CD4-positive, CD25-positive, alpha-beta regulatory T cell (primary cell): ENCODE measurements at places on chromosomes 3 and 15. TPM values are rescaled to one million over a fixed set of nuclear protein-coding genes. Genes with fewer than 3 reads are reported as not detected.

GRCh38 chr15:60731583-60732130 lies 252.7 kb upstream of the ICE2 start:
- no peak overlapping the region for H3K27ac ChIP-seq
- no peaks in the 10 kb centered on the region for H3K27me3 ChIP-seq
- no peak overlapping the region for H3K4me3 ChIP-seq
- H3K36me3 ChIP-seq, result no peaks in the 10 kb centered on the region

DNA sequence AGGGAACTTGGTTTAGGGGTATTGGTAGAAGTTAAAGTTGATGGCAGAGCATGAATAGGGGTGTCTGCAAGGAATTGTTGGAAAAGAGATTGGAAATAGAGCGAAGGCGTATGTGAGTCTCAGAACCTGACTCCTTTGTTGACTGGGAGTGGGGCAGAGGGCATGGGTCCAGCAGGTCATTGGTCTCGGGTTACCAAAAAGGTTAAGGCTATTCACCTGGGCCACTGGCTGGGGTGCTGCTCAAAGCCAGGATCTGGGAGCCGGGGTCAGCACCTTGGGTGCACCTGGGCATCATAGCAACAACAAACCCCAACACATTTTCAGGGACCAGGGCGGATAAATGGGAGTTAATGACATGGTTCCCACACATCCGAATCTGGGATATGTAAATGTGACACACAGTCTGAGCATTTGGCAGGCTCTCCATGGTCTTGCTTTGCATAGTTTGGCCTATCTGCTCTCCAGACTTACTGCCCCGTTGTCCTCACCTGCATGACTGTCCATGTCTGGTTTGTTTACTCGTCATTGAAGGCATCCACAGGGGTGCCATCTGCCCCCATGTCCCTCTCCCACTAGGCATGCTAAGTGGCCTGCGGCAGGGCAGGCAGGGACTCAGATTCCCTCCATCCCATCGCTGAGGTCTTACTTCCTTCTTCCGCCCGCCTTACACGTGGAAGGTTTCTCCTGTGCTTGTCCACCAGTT lies 10.1 kb downstream of the KLF13 start:
- no peak for DNase-seq
- peaks cover 15% of the 10 kb centered on the region for H3K36me3 ChIP-seq
- no peaks in the 10 kb centered on the region for H3K27me3 ChIP-seq
- peaks cover 98% of the 10 kb centered on the region for H3K4me1 ChIP-seq
- H3K27ac ChIP-seq, result peak overlapping the region; percentile 73
- peak overlapping the region; percentile 37 for H3K4me3 ChIP-seq

DNA sequence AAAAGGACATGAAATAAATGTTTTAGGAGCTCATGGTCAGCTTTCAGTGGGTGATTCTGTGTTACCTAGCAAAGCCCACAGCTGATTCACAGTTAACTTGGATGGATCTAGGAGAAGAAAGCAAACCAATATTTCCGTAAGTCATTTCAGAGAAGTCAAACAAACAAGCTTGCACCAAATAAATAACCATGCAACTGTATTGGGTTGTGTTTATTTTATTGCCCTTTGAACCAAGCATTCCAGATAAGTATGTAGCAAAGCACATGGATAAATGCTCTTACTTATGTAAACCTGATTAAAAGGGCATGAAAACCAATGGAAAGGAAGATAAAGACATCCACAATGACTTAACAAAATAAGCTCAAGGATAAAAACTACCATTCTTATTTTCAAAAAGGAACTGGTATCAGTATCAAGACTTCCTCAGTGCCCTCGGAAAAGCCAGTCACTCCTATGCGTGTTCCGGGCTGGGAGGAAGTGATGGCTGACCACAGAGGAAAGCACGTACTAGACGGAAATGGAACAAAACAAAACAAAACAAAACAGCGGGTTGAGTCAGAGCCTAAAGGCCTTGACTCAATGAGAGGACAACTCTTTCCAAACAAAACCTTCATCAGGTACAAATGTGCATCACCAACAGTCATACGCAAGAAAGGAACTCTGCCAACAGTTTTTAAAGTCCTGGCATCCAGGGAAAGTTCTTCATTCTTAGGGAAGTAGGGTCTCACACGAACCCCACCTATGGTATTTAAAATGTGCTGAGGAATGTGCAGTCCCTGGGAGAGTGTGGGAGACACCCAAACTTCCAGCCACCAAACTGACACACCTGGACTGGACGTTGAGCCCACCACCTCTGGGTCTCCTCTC lies 103.3 kb downstream of the SNRK start:
- DNase-seq, result peak; percentile 47
- H3K27ac ChIP-seq, result peak overlapping the region; percentile 64
- no peaks in the 10 kb centered on the region for H3K27me3 ChIP-seq
- peak overlapping the region; percentile 67 for H3K4me3 ChIP-seq
- H3K4me1 ChIP-seq, result peaks cover 31% of the 10 kb centered on the region

- H3K36me3 ChIP-seq, result no peaks in the 10 kb centered on the region
- H3K27me3 ChIP-seq, result no peaks in the 10 kb centered on the region
- no peak overlapping the region for H3K27ac ChIP-seq
- no peaks in the 10 kb centered on the region for H3K4me1 ChIP-seq
These were observed 143.7 kb downstream of the TJP1 start for GRCh38 chr15:29678504-29679034.

DNA sequence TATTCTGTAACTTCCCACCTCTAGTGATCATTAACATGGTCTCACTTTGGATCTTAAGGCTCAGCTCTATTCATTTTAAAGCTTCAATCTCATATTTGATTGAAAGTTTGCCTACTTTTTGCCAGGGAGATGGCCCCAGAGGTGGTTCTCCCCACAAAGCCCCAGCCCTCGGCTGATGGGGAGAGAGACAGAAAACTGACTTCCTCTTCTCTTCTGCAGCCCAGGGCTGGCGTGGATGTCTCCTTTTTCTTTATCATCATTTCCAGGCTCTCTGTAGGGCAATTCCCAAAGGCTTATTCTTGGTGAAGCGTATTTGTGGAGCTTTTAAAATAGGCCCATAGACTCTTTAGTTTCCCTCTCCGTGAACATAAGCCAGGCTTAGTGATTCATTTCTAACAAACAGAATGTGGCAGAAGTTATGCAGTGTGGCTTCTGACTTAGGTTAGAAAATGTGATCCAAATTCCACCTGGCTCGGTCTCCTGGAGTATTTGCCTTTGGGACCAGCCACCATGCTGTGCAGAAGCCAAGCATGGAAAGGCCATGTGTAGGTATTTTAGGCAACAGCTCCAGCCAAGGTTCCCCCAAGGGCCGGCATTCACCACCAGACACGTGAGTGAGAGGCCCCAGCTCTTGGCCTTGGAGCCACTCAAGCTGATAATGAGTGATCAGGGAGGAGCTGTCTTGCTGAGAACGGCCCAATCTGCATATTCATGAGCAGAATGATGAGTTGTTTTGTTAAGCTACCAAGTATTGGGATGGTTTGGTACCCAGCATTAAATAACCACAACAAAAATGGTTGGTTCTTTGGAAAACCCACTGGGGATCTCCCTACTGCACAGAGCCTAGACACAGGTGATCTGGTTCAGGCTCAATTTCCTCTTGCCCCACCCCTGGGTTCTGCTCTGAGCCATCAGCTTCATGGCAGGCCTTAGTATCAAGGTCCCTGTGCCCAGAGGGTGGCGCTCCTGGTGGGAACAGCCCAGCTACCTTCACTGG lies 353.2 kb upstream of the PROK2 start:
- DNase-seq, result no peak
- no peak overlapping the region for H3K27ac ChIP-seq
- H3K4me3 ChIP-seq, result no peak overlapping the region
- peaks cover 9% of the 10 kb centered on the region for H3K4me1 ChIP-seq
- H3K27me3 ChIP-seq, result no peaks in the 10 kb centered on the region

GRCh38 chr15:78098131-78098755 lies 5.9 kb downstream of the SH2D7 start:
- DNase-seq, result no peak
- H3K4me3 ChIP-seq, result no peak overlapping the region
- peaks cover 9% of the 10 kb centered on the region for H3K4me1 ChIP-seq
- no peaks in the 10 kb centered on the region for H3K27me3 ChIP-seq
- H3K27ac ChIP-seq, result no peak overlapping the region

- no peaks in the 10 kb centered on the region for H3K4me1 ChIP-seq
- H3K4me3 ChIP-seq, result no peak overlapping the region
- no peak for DNase-seq
- H3K27me3 ChIP-seq, result no peaks in the 10 kb centered on the region
- H3K36me3 ChIP-seq, result no peaks in the 10 kb centered on the region
These were observed 101.7 kb downstream of the SMAD6 start for GRCh38 chr15:66803749-66804148.

DNA sequence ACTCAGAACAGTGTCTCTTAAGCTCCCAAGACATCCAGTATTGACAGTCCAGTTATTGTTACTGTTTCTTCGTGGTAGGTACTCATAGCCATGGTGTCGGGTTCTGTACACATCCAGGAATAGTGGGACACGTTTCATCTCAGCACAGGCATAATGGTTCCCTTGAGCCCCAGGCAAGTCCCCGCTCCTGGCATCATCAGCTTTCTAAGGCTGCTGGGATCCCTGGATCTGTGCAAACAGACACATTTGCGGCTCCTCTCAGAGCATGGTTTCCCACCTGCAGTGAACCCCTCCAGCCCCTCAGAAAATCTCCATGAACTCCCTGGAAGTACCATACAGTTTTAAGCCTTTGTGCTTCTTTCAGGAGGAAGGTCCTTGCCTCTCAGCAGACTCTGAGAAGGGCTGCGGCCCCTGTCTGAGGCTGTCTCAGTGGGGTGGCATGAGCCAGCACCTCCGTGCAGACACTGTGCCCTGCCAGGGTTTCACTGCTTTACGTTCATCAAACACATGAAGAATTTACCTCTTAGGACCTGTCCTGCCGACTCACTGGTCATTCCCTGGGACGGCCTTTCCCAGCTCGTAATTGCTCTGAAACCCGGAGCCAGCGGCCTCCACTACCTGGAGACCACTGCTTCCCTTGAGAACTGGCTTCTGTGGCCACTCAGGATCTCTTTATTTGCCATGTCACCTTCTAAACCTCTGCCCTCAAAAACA lies 124.9 kb downstream of the LRRK1 start:
- no peaks in the 10 kb centered on the region for H3K4me1 ChIP-seq
- no peaks in the 10 kb centered on the region for H3K36me3 ChIP-seq
- peaks cover 7% of the 10 kb centered on the region for H3K27me3 ChIP-seq
- no peak overlapping the region for H3K27ac ChIP-seq
- no peak for DNase-seq
- no peak overlapping the region for H3K4me3 ChIP-seq

DNA sequence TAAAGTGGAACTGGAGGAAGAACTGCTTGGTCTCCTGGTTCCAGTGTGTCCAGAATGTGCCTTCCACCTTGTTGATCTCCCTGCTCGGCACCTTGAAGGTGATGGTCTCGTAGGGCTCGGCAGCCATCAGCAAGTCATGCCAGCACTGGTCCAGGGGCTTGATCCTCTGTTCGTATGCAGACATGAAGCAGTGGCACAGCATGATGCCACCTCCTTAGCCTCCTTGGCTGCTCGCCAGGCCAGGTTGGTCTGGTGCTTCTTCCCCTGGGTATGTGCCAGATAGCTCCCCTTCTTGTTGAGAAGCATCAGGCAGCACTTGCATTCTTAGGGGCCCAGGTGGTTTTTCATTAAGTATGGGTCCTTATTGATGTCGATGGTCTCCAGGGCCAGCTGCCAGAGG lies 17.8 kb upstream of the TXNRD3 start:
- peaks cover 7% of the 10 kb centered on the region for H3K27me3 ChIP-seq
- no peaks in the 10 kb centered on the region for H3K36me3 ChIP-seq
- H3K4me1 ChIP-seq, result no peaks in the 10 kb centered on the region
- no peak overlapping the region for H3K27ac ChIP-seq

DNA sequence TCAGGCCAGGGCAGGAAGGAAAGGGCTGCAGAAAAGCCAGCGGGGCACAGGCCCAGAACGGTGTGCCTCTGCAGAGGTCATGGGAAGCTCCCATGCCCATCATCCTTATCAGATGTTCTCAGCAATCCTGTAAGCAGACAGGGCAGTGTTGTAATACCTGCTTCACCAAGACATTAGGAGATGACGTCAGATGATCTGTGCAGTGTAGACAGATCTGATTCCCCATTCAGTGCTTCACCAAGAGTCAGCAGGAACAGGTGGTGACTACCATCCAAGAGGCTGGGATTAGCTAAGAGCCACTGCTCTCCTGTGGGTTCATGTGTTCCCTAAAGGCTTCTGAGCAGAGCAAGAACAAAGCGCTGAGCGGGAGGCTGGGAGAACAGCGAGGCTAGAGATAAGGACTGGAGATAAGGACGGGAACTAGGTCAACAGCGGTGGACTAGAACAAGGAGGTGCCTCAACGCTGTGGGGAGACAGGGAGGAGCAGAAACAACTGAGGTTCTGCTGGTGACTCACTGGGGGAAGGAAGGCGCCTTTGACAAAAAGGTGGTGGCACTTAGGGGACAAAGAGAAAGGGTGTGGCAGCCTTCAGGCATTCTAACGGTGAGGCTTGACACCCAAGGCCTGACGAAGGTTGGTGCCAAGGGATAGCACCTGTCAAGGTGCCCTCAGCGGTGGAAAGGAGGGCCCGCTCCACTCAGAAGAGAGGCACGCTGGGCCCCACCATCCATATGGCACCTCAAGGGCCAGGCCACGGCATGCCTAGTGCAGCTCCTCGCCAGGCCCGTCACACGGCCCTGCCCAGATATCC lies 28.4 kb downstream of the CCDC12 start:
- DNase-seq, result peak; percentile 85
- peak overlapping the region; percentile 48 for H3K4me3 ChIP-seq
- H3K4me1 ChIP-seq, result peaks cover 66% of the 10 kb centered on the region
- peaks cover under 1% of the 10 kb centered on the region for H3K36me3 ChIP-seq
- H3K27ac ChIP-seq, result peak overlapping the region; percentile 81

GRCh38 chr3:99825004-99825640 lies 7.5 kb downstream of the CMSS1 start:
- DNase-seq, result no peak
- no peak overlapping the region for H3K4me3 ChIP-seq

DNA sequence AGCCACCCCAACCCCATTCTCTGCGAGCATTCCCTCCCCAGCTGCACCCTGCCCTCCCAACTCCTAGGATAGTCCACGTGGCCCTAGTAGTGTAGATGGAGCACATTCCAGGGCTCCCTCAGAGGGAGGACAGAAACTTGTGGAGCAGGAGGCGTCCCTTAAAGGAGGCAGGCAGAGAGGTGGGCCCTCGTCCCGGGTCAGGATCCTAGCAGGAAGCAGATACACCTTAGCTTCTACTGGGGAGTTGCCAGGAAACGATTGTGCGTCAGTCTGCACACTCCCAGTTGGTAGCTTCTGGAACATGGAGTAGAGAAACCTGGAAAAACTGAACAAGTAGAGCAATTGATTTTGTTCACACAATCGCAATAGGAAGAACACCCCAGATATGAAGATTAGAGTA lies 43.9 kb upstream of the KLHL25 start:
- peaks cover 7% of the 10 kb centered on the region for H3K4me1 ChIP-seq
- no peaks in the 10 kb centered on the region for H3K27me3 ChIP-seq
- no peaks in the 10 kb centered on the region for H3K36me3 ChIP-seq
- no peak overlapping the region for H3K27ac ChIP-seq
- H3K4me3 ChIP-seq, result no peak overlapping the region

The ISY1 gene
- 45.8 TPM for total RNA-seq

The THBS1 gene
- total RNA-seq, result 9.2 TPM

The ATP11B gene
- total RNA-seq, result 151 TPM

The RCCD1 gene
- total RNA-seq, result 6.2 TPM

The TLR9 gene
- total RNA-seq, result 0.27 TPM

The EXOG gene
- 26.0 TPM for total RNA-seq

The THPO gene
- not detected for total RNA-seq

The CADM2 gene
- not detected for total RNA-seq

The LYZL4 gene
- not detected for total RNA-seq
